Fibroblast of lung (primary cell): ENCODE measurements at places on chromosomes 1 and 21. TPM values are rescaled to one million over a fixed set of nuclear protein-coding genes. Genes with fewer than 3 reads are reported as not detected.

The RHBDL2 gene
- 0.26 and 1.5 TPM in 2 replicates for total RNA-seq

The PPIAL4G gene
- total RNA-seq, result not detected in 2 replicates

The ITGB2 gene
- total RNA-seq, result not detected in 2 replicates

The RSPH1 gene
- not detected in 2 replicates for total RNA-seq

The REN gene
- 0.17 TPM in 1 of 2 replicates, not detected in the other for total RNA-seq

The ASTN1 gene
- under 0.01 and 0.17 TPM in 2 replicates for total RNA-seq

The GPR157 gene
- 3.1 and 3.6 TPM in 2 replicates for total RNA-seq

The AIRE gene
- total RNA-seq, result not detected in 2 replicates

The UBQLN4 gene
- total RNA-seq, result 8.7 and 11.1 TPM in 2 replicates

The MTARC2 gene
- 9.0 and 12.6 TPM in 2 replicates for total RNA-seq

The PLA2G2A gene
- 0.77 TPM in 1 of 2 replicates, not detected in the other for total RNA-seq

The OR10T2 gene
- not detected in 2 replicates for total RNA-seq

The STYXL2 gene
- not detected in 2 replicates for total RNA-seq

The OR2T35 gene
- not detected in 2 replicates for total RNA-seq

The KRTAP12-2 gene
- not detected in 2 replicates for total RNA-seq

The RNPEP gene
- total RNA-seq, result 43.7 and 77.1 TPM in 2 replicates

The ADGRB2 gene
- total RNA-seq, result 7.4 and 10.4 TPM in 2 replicates

The PDZK1IP1 gene
- not detected in 2 replicates for total RNA-seq

The AMY2A gene
- not detected in 2 replicates for total RNA-seq

The MIXL1 gene
- total RNA-seq, result not detected in 2 replicates

The OR4F29 gene
- total RNA-seq, result 0.17 and 0.26 TPM in 2 replicates

The SLFNL1 gene
- 0.51 and 0.66 TPM in 2 replicates for total RNA-seq

The FAM72C gene
- 0.26 and 0.83 TPM in 2 replicates for total RNA-seq

The GBP3 gene
- total RNA-seq, result 44.9 and 46.0 TPM in 2 replicates

The SMYD2 gene
- total RNA-seq, result 20.3 and 23.3 TPM in 2 replicates
